ENCODE measurements at places on chromosomes 7 and 10.
A peak's percentile ranks its signal among the peaks of the same experiment; 100 is the strongest.

GRCh38 chr10:78424723-78425122 is 391.1 kb downstream of the RPS24 start:
- no peak for DNase-seq

DNA sequence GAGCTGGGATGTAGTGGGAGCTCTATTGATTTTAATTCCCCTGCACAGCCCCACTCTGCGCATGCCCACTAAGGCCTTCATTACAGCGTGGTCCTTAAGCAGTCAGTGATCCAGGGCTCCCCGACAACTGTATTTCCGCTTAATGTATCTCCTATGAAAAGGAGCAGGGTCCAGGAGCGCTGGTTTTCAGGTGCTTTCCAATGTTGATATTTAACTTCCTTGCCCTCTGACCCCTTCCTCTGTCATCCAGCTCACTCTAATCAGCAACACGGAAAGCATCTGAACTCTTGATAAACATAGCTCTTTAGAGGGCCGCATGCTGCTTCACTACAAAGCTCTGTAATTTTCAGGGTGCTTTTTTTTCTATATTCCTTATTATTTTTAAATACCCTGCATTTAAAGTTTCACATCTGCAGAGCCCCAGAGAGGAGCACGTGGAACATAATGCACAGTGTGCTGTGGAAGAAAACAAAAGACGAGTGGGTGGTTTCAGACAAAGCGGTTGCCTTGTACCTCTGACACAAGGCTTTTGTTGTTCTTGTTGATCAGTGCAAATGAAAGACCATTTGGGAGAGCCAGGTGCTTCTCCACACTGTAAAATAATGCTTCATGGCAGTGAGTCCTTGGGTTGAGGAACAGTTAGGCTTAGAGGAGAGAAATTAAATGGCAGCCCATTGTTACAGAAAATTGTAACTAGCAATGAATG is 465.9 kb upstream of the CELF2 start:
- DNase-seq = no peak

DNA sequence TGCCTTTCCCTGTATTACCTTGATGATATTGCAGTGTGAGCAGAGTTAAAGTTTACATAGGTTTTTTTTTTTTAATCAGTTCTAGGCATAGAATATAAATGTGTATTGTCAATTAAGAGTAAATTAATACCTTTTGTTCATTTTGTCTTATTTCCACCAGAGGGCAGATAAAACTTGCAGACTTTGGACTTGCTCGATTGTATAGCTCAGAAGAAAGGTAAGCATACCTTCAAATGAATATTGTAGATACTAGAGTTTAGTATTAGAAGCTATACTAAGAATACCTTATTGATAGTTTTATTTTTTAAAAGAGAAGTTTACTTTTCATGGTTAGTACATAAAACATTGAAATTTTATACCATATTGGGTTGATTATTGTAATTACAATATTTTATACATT is 86.8 kb downstream of the MPLKIP start:
- DNase-seq = no peak

GRCh38 chr7:151115121-151115835 is 29.0 kb downstream of the AGAP3 start:
- peak; percentile 25 for DNase-seq

DNA sequence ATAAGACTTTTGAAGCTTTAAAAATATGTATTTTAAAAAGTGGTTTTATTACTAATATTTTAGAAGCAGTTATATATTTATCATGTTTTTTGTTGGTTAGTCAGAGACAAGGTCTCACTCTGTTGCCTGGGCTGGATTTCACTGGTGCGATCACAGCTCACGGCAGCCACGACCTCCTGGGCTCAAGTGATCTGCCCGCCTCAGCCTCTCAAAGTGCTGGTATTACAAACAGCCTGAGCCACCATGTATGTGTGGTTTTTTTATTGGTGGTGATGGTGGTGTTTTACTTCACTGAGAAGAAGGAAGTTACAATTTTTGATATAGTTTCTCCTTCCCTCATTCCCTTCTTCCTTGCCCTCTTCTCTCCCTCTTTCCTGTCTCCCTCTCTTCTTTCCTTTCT is 13.4 kb downstream of the NHLRC2 start:
- DNase-seq = no peak

GRCh38 chr7:134367956-134368749 is 51.4 kb upstream of the SLC35B4 start:
- DNase-seq = no peak

DNA sequence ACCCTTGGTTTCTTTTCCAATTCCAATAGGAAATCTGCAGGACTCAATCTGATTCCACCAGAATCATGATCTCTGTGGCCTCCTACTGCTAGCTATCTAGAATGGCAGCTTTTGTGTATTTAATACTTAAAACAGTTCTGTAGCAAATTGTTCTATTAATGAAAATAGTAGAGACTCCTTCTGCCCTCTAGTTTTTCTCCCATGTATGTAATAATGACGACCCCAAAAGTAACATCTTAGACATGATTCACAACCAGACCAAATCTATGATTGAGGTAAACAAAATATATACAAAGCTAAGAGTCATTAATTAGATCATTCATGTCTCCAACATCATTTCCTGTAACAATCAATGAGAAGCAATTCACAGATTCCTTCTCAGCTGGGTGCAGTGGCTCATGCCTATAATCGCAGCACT is 259.1 kb upstream of the MKLN1 start:
- DNase-seq = no peak

DNA sequence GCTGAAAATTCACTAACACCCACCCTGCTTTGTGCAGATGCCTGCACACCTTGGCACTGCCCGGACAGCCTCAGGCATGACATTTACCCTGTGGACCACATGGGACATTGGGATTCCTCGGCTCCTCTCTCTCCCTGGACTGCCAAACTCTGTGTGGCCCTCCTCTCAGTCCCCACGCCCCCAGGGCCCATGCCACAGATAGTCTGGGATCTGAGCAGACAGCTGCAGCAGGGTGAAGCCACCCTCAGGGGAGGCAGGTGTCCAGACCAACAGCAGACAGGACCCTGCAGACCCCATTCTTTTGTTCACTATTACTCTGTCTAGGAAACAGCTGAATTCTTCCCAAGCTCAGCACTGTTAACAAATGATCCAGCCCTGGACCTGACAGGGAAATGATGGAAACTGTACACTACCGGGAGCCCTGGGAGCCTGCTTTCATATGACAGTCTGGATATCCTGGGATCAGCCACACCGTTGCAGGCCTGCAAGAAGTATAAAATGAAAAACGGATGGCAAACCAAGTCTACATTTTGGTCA is 83.4 kb downstream of the VOPP1 start:
- DNase-seq = no peak
